ENCODE measurements at places on chromosomes 12 and 14. TPM values are rescaled to one million over a fixed set of nuclear protein-coding genes. Genes with fewer than 3 reads are reported as not detected.

- no peak for DNase-seq
Observed at GRCh38 chr14:49401373-49401772, 184.8 kb downstream of the RPS29 start.

DNA sequence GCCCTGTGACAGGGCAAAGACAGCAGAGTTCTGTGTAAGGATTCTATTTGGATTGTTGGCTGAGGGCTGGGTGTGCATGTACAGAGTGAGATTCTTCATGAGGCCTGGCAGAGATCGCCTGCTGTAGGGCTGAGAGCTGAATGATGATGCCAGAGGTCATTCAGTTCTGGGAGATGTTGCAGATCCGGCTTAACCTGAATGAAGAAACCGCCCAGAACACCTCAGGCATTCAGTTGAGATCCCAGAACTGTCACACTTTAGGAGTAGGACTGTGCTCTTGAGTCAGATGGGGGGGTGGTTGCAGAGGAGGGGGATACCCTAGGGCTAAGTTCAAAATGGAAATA, 5.8 kb upstream of the EVL start:
- DNase-seq: no peak

- DNase-seq: no peak
Observed at GRCh38 chr12:105423921-105424320, 93.4 kb downstream of the C12orf75 start.

GRCh38 chr12:12681061-12681765, 14.8 kb downstream of the GPR19 start:
- DNase-seq: no peak

DNA sequence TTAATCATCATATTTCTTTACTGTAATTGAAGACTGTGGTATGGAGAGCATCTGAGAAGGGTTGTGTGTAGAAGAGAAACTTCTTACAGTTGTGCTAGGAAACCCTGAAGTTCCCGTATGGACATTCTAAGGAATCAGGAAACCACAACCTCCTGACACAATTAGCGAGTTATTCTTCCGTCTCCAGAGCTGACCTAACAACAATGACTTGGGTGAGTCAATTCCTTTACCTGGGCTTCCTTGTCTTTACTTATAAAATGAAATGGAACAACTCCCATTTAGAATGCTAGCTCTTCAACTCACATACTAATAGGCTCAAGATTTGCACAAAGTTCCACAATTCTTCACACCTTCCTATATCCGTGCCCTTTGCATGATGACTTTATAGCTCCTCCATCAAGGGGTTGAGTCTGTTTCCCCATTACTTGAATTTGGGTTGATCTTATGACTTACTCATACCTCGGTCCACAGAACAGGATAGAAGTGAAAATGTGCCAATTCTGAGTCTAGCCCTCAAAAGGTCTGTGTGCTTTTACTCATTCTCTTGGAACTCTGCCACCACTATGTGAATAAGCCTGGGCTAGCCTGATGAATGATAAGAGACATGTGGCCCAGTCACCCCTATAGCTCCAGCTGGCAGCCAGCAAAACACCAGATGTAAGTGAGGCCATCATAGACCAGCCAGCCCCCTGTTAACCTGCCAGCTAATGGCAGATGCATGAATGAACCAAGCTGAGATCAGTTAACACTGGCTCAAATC, 459.4 kb downstream of the ETNK1 start:
- peak; percentile 35 for DNase-seq

- no peak for DNase-seq
Observed at GRCh38 chr14:88749139-88749538, 43.6 kb downstream of the EML5 start.

GRCh38 chr14:60346706-60347105, 97.7 kb downstream of the PPM1A start:
- DNase-seq: no peak

GRCh38 chr12:15179672-15180071, 41.5 kb downstream of the RERG start:
- DNase-seq: peak; percentile 50

- no peak for DNase-seq
Observed at GRCh38 chr14:89384023-89384422, 33.0 kb downstream of the FOXN3 start.

- no peak for DNase-seq
Observed at GRCh38 chr12:21543151-21543550, 17.1 kb downstream of the SPX start.

- no peak for DNase-seq
Observed at GRCh38 chr14:84074626-84075025, 1455.3 kb upstream of the FLRT2 start.

DNA sequence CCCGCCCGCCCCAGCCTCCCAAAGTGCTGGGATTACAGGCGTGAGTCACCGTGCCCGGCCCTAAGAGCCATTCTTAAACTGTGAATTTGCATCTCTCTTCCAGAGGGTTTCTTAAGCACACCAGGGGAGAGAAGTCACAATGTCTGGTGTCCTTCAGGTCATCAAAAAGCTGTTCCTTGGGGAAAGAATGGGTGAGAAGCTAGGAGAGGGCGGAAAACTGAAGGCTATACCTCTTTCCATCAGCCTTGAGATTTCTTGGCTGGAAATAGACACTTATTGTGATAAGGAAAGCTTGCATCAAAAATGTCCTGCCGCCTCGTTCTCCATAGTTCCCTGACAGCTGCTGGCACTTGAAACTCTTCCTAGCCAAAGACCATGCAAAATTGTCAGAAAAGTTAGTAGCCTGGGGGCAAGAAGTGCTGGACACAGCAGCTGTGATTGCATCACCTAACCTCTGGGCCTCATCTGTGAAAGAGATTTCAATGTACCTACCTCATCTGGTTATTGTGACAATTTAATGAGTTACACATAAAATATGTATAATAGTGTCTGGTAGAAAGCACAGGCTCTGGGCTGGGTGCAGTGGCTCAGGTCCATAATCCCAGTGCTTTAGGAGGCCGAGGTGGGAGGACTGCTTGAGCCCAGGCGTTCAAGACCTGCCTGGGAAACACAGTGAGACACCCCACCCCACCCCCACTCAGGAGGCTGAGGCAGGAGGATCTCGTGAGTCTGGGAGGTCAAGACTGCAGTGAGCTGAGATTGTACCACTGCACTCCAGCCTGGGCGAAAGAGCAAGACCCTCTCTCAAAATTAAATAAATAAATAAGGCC, 9.7 kb upstream of the UBC start:
- no peak for DNase-seq

DNA sequence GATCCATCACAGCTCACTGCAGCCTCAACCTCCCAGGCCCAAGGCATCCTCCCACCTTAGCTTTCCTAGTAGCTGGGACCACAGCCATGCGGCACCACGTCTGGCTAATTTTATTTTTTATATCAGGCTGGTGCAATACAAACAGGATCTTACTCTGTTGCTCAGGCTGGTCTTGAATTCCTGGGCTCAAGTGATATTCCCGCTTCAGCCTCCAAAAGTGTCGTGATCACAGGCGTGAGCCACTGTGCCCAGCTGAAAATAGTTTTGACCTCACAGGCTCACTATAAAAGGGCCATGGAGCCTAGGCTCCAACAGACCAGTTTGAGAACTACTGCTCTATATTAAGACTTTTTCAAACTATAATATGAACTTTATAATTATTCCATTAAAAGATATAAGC, 37.3 kb downstream of the SNX6 start:
- no peak for DNase-seq

DNA sequence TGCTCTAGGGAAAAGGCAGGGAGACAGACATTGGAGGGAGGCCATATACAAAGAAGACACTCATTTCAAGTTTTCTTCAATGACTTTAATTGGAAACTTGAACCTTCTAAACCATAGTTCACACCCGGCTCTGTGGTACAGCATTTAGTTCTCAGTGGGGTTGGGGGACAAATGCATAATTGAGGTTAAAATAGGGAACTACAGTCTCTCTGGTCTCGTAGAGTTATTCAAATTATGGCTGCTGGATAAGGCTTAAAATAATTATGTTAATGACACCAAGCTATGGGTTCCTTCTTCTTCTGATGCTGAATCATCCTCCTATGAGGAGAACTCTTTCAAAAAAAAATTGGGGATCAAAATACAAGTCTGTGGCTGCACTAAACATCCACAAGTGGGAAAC, 3.8 kb upstream of the RPAP3 start:
- DNase-seq: no peak

- DNase-seq: peak; percentile 74
Observed at GRCh38 chr12:43957732-43958372, 122.0 kb downstream of the TMEM117 start.

DNA sequence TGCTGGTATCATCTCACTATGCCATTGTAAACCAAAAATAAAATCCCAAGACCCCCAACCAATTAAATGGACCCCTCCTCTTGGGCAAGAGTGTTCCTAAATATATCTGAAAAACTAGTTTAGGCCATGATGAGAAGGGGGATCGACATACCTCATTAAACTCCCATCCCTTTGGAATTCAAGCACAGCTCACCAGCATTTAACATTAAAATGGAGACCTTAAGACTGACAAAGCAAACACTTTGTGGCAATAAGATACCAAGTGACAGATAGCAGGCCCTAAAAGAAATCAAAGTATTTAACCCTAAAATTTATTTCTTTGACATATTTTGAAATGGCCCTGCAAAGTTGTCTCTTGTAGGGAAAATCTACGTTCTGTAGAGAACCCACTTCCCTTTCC, 387.9 kb downstream of the KCNH5 start:
- DNase-seq: no peak

DNA sequence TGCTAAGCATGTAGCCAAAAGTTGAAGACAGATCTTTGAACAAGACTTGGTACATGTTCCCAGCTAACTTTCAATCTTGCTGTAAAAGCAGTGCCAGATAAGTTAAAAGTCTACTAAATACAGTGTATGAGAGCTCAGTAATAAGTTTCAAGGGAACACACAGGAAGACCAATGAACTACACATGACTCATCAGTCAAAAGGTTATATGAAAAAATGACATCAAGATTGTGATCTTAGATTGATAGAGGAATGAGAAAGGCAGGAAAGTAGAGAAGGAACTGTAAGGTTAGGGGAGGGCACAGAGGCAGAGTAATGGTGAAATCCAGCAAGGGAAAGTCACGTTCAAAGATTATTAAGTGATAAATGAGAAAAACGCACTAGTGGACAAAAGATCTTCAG, 249.9 kb upstream of the FLRT2 start:
- DNase-seq: no peak

DNA sequence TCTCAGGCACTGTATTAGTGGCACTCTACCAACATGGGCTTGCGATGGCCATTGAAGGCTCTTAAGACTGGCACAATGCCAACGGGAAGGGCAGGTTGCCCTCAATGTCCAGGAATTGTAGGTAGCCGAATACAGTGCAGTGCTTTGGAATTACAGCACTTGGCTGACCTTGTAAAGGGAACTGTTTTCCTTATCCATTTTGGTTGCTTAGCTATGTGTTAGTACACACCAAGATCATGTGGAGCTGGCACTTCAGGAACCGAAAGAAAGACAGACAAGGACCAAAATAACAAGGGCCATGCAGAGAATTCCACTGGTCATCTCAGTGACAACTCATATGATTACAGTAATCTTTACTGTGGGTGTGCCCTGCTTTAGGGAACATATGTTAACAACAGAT, 72.7 kb downstream of the DYRK2 start:
- DNase-seq: no peak

GRCh38 chr14:95286645-95287044, 33.1 kb downstream of the CLMN start:
- DNase-seq: no peak

- DNase-seq: no peak
Observed at GRCh38 chr12:63782466-63782865, 2.8 kb downstream of the RXYLT1 start.

DNA sequence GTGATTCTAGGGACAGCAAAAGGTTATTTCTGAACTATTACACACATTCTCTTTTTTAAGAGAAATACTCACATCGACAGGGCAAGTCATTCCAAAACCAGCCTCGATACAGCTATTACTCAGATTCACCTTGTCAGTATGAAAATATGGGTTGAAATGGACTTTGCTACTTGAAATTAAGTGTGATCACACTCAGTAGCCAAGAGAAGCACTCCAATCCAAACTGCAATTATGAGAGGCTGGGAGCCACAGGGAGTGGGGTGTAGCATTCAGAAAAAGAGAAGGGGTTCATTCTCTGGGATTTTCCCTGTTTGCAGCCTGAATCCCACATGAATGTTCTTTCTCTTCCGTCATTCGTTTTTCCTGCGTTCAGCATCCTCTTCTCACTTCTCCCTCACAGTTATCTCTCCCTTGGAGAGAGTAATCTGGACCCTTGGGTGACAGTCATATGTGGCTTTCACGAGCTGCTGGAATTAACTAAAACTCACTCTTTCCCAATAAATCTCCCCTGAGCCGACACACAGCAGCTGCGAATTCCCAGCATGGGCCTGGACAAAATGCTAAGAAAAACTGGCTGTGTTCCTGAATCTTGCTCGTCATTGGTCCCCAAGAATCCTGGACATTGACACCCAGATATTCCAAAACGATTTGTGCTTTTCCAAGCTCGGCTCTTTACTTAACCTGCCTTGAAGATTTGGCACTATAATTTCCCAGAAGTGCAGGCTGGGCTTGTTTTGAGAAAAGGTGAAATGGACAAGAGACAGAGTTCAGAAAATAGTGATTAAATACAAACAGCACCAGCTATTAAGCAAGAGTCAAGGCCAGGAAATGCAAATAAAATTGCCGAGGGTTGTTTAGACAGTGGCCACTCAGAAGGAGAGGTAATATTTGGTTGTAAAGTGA, 199.5 kb upstream of the PLEKHG7 start:
- DNase-seq: peak; percentile 39

DNA sequence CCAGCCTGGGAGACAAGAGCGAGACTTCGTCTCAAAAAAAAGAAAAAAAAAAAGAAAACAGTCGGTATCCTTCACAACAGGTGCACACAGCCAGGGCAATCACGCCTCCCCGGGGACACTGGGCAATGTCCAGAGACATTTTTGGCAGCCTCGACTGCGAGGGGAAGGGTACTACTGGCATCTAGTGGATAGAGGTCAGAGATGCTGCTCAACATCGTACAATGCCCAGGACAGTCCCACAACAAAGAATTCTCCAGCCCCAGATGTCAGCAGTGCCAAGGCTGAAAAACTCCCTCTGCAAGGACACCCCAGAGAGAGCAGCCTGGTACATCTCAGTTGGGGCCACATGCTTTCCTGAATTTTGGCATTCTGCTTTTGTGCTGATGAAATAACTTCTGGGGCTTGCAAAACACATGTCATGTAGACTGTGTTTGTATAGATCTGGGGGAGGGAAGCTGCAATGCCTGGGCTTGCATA, 21.5 kb downstream of the ALDH2 start:
- no peak for DNase-seq

- DNase-seq: peak; percentile 37
Observed at GRCh38 chr12:113647048-113647447, 175.4 kb upstream of the LHX5 start.

GRCh38 chr12:127425474-127425873, 841.5 kb upstream of the TMEM132C start:
- DNase-seq: no peak

- DNase-seq: no peak
Observed at GRCh38 chr14:25094171-25094907, 44.4 kb upstream of the STXBP6 start.

Gene PLA2G1B
- polyA plus RNA-seq: not detected

Gene MEG3
- 33.5 TPM for polyA plus RNA-seq

Gene P2RX7
- 4.8 TPM for polyA plus RNA-seq

Gene CARMIL3
- polyA plus RNA-seq: 7.1 TPM

Gene ITPK1
- polyA plus RNA-seq: 168 TPM

Gene TTC9
- polyA plus RNA-seq: 4.9 TPM

Gene SLC39A2
- polyA plus RNA-seq: not detected

Gene SLC6A13
- polyA plus RNA-seq: 4.3 TPM
